ENCODE measurements at places on chromosomes 1 and 21.

DNA sequence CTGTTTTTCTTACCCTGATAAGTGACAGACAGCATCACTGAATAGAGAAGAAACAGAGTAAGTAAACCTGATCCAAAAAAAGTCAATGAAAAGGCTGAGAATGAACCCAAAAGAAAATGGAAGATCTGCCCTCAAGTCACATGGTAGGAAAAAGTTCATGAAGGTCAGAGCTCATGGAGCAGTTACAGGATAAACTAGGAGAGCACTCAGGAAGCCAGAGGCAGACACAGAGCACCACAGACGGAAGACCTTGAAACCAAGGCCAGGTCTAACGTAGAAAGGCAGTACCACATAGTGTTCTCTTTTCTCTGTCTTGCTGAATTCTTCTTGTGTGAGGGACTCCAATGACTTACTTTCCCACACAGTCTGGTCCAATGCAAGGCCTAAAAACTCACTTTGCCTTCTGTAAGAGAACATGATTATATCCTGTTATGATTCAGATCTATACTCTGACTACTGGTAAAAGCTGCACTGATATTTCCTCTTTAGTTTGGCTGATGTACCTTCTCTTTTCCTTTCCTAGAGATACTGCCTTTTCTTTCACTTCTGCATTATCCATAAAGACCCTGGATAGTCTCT lies 40.8 kb downstream of the RTCA start:
- no peak for DNase-seq

- no peak for DNase-seq
These were observed 29.9 kb downstream of the PIK3C2B start for GRCh38 chr1:204464701-204465100.

DNA sequence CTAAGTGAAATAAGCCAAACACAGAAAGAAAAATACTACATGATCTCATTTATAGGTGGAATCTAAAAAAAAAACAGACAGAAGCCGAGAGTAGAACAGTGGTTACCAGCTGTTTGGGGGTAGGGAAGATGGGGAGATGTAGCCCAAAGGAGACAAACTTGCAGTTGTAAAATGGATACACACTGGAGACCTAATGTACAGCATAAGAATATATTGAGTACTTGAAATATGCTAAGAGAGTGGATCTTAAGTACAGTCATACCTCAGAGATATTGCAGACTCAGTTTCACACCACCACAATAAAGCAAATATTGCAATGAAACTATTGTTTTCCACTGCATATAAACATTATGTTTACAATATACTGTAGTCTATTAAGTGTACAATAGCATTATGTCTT lies 316.7 kb downstream of the LRRC40 start:
- no peak for DNase-seq

- no peak for DNase-seq
These were observed 172.2 kb upstream of the L1TD1 start for GRCh38 chr1:62022382-62022983.

GRCh38 chr1:28170001-28170596 lies 6.4 kb downstream of the PTAFR start:
- DNase-seq = no peak

Measured in osteocyte (in vitro differentiated cells).